ENCODE measurements at places on chromosomes 12 and 14.
A peak's percentile ranks its signal among the peaks of the same experiment; 100 is the strongest.

DNA sequence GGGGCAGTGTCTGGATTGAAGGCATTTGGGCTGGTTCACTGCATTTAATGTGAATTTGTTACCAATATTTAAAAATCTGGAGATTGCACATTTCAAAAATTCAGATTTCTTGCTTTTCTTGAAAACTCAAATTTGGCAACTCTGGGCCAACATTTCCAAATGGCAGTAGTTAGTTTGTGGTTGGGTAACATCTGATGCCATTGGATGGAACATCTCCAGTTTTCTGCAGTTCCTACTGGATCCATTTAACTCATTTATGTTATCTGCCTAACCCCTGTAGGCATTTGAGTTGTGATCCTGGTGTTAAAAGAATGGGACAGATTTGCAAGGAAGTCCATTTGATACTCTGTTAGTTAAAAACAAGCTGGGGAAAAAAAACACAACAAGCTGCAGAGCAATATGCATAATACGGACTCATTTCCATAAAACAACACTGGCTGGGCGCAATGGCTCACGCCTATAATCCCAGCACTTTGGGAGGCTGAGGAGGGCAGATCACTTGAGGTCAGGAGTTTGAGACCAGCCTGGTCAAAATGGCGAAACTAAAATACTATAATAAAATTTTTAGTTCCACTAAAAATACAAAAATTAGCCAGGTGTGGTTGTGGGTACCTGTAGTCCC is 7.9 kb downstream of the EIF2B2 start:
- DNase-seq, result no peak

DNA sequence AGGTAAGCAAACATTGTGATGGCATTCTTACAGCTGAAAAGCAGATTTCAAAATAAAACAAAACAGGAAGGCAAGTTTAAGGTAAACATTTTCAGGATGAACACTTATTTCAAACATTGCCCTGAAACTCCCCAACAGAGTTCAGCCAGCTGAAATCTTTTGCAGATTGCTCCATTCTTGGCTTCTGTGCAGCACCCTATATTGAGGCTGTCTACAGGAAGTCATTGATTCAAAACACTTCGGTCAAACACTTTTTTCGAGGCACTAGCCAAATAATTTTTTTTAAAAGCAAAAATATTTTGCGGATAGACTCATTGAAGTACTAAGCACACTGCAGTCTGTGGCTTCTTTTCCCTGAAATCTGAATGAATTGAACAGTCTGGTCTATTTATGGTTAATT is 318.1 kb upstream of the PDE3A start:
- no peak for DNase-seq

DNA sequence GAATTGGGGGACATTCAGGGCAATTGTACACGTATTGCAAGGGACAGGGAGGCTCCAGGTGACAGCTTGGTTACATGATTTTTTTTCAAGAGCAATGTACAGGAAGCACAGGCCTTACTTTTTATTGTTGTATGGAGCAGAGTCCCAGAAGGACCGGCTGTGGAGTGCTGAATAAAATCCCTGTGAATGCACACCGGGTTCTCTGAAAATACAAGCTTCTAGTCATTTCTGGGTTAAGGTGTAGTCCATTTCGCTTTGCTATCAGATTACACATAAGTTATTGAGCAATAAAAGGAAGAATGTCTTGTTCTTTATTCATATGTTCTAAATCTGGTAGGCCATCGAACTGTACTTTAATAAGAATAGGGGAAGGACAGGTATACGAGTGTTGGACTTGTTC is 52.2 kb downstream of the PDE3A start:
- no peak for DNase-seq

DNA sequence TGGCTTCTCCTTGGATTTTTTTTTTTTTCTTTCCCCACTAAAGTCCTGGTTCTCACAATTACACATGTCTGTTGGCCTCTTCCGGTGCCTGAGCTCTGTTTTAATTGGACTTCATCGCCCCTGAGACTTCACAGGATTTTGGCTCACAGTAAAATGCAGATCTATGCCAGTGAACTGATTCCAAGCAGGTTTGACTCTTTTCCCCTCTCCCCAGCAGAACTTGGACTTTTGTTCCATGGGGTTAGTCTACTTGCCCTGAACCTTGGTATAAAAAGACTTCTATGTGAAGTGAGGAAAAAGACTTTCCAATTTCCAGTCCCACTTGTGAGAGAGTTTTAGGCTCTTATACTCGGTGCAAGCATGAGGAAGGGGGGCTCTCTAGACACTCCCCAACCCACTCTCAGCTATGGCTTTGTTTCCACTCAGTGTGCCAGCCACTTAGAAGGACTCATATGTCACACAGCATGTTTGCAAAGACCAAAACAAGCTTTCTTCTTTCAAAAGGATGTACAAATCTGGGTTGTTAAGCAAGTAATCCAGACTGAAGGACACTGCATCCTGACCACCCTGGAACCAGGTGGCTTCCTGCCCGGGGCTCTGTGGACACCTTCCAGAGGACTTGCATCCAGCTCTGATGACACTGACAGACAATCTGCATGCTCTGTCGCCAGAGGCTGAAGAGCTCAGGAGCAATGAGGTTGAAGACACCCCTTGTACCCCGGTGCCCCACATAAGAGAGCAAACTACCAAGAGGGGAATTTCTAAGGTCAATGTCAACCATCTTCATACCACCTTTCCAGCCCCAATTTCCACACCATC is 221.9 kb upstream of the EGLN3 start:
- no peak for DNase-seq

DNA sequence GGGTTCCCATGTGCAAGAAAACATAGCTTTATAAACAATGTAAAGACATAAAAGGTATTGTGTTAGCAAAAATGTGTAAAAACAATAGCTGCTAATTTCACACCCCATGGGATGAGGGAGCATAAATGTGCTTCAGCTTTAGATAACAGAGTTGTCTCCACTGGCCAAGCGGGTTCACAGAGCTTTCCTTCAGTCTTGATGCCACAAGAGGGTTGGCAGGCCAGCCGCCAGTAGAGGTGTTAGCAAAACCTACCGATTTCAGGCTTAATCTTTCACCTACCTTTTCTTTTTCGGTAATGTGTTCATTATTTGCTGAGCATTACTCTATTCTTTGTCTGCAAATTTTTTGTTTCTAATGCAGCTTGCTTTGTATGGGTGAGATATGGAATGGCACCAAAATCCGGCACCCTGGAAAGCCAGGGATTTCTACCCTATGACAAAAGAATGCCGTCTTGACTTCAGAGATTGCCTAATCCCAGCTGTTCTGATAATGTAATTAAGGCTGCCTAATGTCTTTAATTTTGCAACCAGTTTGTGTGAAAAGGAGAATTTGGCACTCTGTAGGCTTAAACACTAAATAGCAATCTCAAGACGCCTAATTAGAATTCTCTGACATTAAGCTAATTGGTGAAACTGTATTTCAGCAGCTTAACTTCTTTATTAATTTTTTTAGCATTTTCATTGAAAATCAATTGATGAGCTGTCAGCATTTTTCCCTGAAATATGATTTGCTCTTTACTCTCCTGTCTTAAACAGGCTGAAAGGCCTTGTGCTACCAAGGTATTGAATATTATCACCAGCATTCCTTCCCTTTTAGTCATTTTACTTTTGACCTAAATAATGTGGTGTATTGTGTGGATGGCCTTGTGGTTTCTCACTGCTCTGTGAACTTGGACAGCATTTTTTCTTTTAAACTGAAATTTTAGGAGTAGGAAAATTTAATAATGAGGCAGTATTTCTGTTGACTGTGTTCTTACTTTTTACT is 60.7 kb downstream of the POLR3B start:
- DNase-seq, result no peak

GRCh38 chr12:1741154-1741949 is 50.5 kb downstream of the ADIPOR2 start:
- no peak for DNase-seq

GRCh38 chr12:105912882-105913678 is 225.7 kb downstream of the NUAK1 start:
- no peak for DNase-seq

DNA sequence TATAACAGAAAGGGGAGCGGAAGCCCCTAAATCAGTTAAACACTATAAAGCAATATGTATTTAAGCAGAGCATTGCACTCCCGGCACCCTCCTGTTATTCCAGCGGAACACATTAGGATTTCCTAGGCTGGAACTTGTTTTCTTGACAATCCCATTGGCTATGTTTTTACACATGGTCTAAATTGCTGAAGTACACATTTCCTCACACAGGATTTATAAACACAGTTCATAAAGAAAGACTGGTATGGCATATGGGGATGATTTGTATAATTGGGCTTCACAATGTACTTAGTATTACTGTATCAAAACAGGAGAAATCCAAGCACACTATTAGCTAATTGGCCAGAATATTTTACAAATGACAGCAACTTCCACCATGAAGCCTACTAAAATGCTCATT is 23.3 kb downstream of the PAX9 start:
- DNase-seq, result no peak

- no peak for DNase-seq
Measured at GRCh38 chr12:104709692-104710435, 248.2 kb downstream of the SLC41A2 start.

DNA sequence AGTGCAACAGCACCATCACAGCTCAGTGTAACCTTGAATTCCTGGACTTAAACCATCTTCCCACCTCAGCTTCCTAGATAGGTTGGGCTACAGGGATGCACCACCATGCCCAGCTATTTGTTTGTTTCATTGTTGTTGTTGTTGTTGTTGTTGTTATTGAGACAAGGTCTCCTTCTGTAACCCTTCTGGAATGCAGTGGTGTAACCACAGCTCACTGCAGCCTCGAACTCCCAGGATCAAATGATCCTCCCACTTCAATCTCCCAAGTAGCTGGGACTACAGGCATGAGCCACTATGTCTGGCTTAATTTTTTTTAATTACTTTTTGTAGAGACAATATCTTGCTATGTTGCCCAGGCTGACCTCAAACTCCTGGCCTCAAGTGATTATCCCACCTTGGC is 1.2 kb upstream of the NEMP1 start:
- no peak for DNase-seq

- DNase-seq, result peak; percentile 83
Measured at GRCh38 chr14:99271951-99272631, at the start of gene BCL11B. Gene BCL11B (minus strand): TSS chr14:99272197. CDS start chr14:99271218, 979 bp downstream.

DNA sequence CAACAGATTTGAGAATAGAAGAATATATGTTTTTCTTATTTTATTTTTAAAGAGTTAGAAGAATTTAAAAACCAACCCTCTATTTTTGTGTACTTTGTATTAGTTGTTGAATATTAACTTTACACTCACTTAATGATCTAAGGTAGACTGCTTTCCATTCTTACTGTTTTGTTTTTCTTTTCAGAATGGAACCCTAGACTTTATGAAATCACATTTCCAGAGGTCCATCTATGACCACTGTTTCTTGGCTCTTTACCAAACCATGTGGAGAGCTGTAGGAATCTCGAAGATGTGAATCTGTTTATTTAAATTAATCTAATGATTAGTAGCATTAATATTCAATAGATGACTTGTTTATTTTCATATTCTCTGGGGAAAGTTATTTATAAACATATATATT is 7.2 kb upstream of the PIK3C2G start:
- no peak for DNase-seq

DNA sequence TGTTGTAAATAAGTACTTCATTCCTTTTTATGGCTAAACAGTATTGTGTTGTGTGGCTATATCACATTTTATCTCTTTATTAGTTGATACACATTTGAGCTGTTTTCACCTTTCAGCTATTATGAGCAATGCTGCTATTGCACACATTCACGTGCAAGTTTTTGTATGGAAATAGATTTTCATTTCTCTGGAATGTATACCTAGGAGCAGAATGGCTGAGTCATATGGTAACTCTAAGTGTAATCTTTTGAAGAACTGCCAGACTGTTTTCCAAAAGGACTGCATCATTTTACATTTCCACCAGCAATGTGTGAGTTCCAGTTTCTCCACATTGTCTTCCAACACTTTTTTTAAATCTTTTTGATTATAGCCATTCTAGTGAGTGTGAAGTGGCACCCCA is 134.0 kb downstream of the SRGAP1 start:
- DNase-seq, result no peak

DNA sequence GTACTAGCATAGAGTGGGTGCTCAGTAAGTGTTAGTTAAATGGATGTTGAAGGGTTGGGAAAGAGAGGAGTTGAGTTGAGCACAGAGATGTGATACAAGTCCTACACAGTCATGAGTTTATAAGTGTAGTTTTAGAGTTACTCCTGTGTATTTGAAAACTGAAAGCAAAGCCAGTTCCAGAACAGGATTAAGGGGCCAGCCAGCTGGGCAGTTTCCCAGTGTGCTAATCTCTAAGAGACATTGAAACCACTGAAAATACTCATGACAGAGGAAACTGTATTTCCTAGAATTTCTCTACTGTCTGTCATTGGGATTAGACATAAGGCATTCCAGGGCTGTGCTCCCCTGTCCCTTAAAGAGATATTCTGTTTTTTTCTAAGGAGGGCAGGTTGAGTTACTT is 101.0 kb downstream of the DERA start:
- no peak for DNase-seq

GRCh38 chr14:102063109-102063807 is 23.6 kb downstream of the HSP90AA1 start:
- peak; percentile 57 for DNase-seq

DNA sequence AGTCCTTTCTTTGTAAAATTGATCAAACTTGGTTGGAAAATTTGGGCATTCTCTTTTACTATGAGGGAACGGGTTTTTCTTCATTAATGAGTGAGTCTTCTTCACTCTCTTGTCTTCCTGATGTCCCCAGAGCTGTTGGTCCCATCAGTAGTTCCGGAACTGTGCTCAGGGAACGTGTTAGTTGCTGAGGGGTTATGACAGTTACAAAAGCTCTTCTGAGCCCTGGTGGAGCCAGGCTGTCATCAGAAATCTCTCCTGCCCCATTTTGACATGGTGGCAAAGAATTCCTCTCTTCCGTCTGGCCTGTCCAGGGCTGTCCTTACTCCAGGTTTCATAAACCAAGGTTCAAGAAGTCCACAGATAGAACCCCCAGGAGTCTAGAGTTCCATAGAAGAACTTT is 208.5 kb downstream of the SLC41A2 start:
- no peak for DNase-seq

DNA sequence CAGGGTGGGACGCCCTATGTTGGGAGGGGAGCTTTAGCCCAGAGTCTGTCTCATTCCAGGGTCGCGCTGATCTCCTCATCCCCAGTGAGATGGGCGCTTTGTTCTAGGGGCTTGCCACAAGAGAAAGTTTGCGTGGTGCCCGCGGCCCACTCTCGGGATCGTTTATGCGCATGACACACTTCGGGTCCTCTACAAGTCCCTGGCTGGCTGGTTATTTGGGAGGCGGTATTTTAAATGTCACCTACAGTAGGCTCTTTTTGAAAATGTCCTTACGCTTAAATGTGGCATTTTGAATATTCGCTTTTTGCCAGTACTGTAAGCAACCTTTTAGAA is 541 bp downstream of the GOLT1B start:
- DNase-seq, result no peak

DNA sequence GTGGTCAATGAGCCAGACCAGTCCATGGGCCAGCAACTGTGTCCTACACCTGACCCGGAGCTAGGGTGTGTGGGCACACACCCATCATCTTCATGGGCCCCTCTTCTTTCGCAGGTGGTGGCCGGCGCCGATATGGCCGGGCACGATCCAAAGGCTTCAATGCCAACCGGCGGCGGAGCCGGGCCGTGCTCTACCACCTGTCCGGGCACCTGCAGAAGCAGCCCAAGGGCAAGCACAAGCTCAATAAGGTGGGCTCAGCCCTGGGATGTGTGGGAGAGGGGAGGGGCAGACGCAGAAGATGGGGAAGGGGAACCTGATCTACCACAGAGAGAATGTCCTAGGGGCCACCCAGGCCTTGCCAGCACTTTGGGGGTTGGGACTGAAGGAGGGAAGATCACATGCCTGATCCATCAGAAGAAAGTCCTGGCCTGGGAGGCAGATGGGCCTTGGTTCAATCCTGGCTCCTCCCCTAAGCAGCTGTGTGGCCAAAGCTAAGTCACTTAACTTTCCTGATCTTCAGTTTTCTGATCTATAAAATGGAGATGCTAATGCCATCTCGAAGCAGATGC is 3.8 kb downstream of the KCNH3 start:
- no peak for DNase-seq
